ENCODE measurements at places on chromosomes 6 and 20. TPM values are rescaled to one million over a fixed set of nuclear protein-coding genes. Genes with fewer than 3 reads are reported as not detected.

PLCB4 gene
- 37.4 TPM for total RNA-seq

SNAP25 gene
- 1.4 TPM for total RNA-seq

SMOC2 gene
- not detected for total RNA-seq

ZSCAN16 gene
- total RNA-seq = 6.7 TPM

TMEM74B gene
- 1.2 TPM for total RNA-seq

HDGFL1 gene
- not detected for total RNA-seq

SLC35A1 gene
- 9.5 TPM for total RNA-seq
